ENCODE measurements at places on chromosomes 7 and 10. TPM values are rescaled to one million over a fixed set of nuclear protein-coding genes. Genes with fewer than 3 reads are reported as not detected.

CPA2 gene
- not detected for polyA plus RNA-seq

RAPGEF5 gene
- 3.9 TPM for polyA plus RNA-seq

NUP205 gene
- polyA plus RNA-seq: 20.5 TPM

CLDN3 gene
- polyA plus RNA-seq: 76.5 TPM

TAS2R41 gene
- not detected for polyA plus RNA-seq

AKR1C8 gene
- polyA plus RNA-seq: not detected

HOXA4 gene
- 13.0 TPM for polyA plus RNA-seq

SLC13A1 gene
- 17.0 TPM for polyA plus RNA-seq

NFKB2 gene
- polyA plus RNA-seq: 14.0 TPM

CACNA2D1 gene
- polyA plus RNA-seq: 3.5 TPM

OLAH gene
- 0.52 TPM for polyA plus RNA-seq

DNA sequence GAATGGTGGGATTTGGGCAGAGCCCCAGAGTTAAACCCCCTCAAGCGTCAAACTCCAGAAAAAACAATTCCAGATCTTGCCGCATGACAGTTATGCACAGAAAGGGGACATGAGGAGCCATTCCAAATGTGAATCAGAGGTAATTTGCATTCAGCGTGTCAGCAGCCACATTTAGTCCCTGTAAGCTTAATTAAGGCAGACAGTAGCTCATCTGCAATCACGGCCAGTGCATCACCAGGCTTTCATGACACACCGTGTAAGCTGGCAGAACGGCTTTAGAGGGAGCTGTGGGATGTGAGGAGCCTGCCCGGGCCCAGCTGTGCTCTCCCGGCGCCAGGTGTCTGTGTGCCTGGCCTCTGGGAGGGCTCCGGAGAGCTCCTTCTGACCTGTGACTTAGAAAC, 18.7 kb upstream of the PRKAG2 start:
- no peak for DNase-seq

- DNase-seq: no peak
Measured at GRCh38 chr10:17831341-17831740, 22.2 kb downstream of the MRC1 start.

GRCh38 chr7:55444786-55445185, 79.6 kb downstream of the LANCL2 start:
- no peak for DNase-seq

DNA sequence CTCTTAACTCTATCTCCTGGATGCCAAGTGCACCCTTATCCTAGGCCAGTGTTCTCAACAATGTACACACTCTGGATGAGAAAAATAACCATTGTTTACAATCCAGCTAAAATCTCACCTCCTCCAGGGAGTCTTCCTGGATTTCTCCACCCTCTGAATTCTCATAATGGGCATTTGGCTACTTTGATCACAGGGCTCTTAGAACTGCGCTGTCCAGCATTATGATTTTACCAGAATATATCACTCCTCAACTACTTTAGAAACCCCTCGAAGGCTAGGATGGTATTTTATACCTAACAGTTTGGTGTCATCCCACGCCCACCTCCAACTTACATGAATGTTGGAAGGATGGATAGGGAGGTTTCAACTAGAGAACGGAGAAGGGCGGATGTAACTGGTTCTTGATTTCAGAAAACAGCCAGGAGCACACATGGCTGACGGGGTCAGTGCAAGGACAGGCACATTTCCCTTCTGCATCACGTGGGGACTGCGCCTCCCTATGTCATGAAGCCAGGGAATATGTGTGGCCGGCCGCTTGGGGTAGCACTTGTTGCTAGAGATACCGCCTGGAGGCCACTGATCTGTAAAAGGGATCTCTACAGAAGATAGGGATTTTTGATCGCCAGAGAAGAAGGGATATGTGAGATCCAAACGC, 1.2 kb upstream of the ATP6V0E2 start:
- DNase-seq: peak; percentile 96

DNA sequence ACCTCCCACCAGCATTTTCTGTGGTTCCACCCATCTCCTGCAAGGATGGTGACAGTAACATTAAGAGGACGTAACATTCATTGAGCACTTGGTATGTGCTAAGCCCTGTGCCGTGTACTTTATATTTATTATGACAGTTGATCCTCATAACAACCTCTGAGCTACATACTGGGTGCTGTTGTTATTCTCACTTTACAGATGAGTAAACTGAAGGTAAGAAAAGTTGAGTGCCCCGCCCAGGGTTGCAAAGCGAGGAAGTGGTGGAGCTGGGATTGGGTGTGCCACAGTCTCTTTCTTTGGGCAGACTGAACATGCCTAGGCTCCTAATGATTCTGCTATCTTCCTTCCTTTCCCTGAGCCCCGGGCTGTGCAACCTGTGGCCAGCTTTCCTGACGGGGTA, 107.4 kb downstream of the SH3PXD2A start:
- DNase-seq: no peak

- DNase-seq: no peak
Measured at GRCh38 chr10:68408898-68409518, 1.9 kb upstream of the RUFY2 start.

DNA sequence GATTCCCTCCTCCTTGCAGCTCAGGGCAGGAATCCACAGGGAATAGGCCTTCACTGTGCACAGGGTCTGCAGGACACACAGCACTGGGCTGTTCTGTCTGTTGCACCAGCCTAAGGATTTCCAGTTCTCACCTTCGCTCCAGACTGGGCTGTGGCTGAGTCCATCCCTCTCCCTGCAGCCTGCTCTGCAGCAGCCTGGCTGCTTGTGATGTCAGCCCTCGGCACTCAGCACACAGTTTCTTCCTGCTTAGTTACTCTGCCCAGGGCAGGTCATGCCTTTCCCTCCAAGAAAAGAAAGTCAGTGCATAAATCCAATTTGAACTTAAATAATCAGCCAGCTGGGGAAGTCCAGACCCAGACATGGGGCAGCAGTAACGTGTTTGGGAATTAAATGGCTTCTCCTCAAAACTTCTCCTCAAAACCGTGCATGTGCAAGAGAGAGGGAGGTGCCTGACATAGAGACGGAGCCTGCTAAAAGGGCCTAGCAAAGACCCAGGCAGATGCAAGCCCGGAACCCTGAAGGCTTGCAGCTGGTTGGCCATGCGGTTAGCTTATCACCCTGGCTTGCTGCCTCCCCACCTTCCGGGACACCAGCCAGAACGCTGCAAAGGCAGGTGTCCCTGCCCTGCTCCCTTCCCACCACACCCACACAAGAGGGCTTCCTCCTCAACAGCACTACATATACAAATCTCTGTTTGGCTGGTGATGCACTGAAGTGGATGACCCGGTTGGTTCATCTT, 10.9 kb upstream of the GDF2 start:
- DNase-seq: peak; percentile 68

- no peak for DNase-seq
Measured at GRCh38 chr10:58645416-58646146, 132.9 kb downstream of the BICC1 start.

DNA sequence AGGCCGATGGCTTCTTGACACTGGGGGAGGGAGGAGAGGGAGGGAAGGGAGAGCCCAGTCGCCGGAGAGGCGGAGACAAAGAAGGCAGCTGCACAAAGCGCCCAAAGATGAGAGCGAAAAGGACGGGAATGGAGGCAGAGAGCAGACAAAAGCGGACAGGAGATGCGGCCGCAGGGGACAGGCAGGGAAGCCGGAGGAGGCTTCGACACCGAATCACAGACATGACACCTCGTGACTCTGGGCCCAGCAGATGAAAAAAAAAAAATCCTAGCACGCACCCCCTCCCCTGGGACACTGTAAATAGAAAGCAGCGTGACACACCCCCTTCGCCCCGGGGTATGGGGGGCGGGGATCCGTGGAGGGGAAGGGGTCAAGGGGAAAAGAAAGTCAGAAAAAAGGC, 976 bp downstream of the NAT16 start:
- no peak for DNase-seq

- DNase-seq: no peak
Measured at GRCh38 chr7:100190048-100190711, 12.5 kb downstream of the STAG3 start.

- no peak for DNase-seq
Measured at GRCh38 chr7:129391546-129392171, 42.6 kb upstream of the STRIP2 start.

GRCh38 chr10:86370006-86370585, 3.5 kb upstream of the GRID1 start:
- DNase-seq: no peak

- no peak for DNase-seq
Measured at GRCh38 chr7:22581099-22581498, 81.1 kb upstream of the STEAP1B start.

DNA sequence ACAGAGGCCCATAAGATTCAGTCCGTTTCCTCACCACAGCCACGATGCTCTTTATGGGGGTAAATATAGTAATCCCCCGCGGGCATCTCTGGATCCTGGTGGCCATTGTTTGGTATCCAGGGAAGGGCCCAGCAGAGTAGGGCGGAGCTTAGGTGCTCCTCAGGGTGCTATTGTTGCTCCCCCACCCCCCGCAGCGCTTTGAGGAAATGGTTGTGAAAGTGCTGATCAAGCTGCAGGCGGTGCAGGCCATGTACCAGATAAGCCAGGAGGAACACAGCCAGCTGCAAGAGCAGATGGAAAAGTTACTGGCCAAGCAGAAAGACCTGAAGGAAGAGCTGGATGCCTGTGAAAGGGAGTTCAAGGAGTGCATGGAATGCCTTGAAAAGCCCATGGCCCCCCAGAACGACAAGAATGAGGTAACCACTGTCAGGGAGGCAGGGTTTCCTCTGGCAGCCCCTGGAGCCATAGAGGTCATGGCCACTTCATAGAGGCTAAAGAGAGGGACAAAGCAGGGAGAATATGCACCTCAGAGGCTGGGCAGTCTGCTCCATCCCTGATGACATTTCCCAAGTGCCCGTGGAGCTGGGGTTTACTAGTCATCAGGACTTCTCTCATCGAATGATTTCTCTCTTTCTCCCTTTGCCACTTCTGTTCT, 17.6 kb upstream of the FLNC start:
- DNase-seq: no peak

- DNase-seq: no peak
Measured at GRCh38 chr10:61188691-61189090, 244.7 kb upstream of the RHOBTB1 start.

- DNase-seq: peak; percentile 97
Measured at GRCh38 chr10:131453721-131454634, 142.5 kb upstream of the TCERG1L start.

GRCh38 chr10:43208147-43209073, 58.5 kb downstream of the RASGEF1A start:
- DNase-seq: no peak

DNA sequence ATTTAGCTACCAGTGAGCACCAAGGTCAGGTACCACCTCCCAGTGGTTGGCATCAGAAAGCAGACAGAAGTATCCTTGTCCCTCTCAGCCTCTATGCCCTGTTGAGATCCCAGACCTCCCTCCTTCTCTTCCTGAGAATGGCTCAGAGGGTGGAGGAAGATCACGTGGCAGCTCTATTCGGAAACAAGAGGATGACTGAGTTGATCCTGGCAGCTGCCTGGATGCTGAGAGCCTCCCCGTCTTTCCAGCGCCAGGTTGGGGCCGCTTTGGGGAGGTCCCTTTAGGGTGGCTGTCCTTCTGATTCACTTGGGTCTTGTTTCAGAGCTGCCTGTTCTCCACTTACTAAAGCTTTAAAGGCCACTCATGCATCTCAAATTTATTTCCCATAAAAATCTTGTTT, 36.9 kb upstream of the NPFFR1 start:
- no peak for DNase-seq

GRCh38 chr7:44403775-44404174, 78.4 kb upstream of the CAMK2B start:
- DNase-seq: no peak

- DNase-seq: no peak
Measured at GRCh38 chr10:59290448-59290847, 71.9 kb downstream of the FAM13C start.

- peak; percentile 4 for DNase-seq
Measured at GRCh38 chr7:32533276-32534029, 38.2 kb downstream of the AVL9 start.

DNA sequence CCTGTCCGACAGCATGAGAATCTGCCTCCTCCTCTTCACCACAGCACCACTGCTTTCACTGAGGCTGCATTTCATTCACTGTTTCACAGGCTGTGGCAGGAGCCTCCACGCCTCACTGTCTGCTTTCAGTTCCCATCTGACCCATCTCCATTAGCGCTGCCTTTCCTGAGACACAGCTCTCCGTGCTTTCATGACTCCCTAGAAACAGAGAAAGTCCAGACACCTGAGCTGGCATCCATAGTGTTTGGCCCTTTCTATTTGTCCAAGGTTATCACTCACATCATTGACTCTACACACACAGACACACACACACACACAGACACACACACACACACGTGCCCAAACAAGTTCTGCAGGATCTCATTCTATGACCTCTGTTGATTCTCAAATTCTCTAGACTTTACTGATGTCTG, 5.2 kb downstream of the LGI1 start:
- DNase-seq: no peak

DNA sequence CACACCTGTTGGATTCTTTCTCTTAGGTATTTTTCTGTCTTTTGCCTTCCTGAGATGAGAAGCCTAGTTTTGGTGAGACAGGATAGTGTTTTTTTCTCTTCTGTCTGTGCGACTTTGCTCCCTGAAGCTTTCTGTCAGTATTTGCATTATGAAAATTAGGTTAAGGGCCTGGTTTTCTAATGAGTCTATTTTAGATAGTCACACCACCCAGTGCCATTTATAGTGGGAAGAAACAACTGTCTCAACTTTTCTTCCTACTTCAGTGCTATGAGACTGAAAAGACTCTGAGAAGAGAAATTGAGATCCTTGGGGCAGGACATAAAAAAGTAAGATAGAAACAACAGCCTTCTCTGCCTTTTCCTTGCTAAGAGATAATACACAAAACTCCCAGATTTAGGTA, 53.6 kb downstream of the MINPP1 start:
- no peak for DNase-seq

- peak; percentile 44 for DNase-seq
Measured at GRCh38 chr7:30977896-30978564, 14.3 kb downstream of the GHRHR start.

DNA sequence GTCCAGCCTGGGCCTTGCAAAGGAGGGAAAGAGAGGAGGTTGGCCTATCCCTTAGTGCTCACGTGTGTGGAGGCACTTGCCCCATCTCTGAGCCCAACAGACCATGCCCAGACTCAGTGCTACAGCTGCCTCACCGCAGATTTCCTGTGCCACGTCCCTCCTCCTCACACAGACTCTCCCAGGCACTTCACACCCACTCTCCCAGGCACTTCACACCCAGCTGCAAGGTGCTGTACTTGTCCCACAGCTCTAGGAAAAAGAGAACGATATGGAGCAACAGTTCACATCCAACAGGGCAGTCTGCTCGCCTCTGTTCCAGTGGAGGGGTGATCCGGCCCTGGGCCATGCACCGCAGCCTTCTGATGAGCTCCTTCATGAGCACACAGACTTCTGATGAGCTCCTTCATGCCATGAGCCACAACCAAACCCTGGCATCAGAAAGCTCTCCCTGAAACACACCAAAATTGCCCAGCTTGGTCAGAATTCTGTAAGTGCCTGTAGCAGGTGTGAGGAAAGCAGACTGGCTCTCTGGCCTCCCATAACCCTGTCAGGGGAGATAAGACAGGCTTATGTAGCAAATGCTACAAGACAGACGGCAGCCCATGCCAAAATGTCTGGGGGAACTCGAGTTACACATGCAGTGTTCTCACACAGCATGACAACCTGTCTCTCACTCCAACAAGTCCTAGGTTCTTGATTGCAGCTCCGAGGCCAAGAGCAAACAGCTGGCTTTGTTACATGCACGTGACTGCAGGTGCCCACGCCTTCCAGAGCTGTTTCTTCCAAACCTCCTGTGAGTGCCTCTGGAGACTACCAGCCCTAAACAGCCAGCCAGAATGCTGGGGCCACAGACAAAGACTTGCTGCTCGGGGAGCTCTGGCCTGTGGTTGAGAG, 348.5 kb downstream of the GRID1 start:
- DNase-seq: no peak

GRCh38 chr7:158492367-158492764, 95.3 kb downstream of the PTPRN2 start:
- no peak for DNase-seq
